ENCODE measurements at places on chromosomes 6 and 20. TPM values are rescaled to one million over a fixed set of nuclear protein-coding genes. Genes with fewer than 3 reads are reported as not detected.
A peak's percentile ranks its signal among the peaks of the same experiment; 100 is the strongest.

DNA sequence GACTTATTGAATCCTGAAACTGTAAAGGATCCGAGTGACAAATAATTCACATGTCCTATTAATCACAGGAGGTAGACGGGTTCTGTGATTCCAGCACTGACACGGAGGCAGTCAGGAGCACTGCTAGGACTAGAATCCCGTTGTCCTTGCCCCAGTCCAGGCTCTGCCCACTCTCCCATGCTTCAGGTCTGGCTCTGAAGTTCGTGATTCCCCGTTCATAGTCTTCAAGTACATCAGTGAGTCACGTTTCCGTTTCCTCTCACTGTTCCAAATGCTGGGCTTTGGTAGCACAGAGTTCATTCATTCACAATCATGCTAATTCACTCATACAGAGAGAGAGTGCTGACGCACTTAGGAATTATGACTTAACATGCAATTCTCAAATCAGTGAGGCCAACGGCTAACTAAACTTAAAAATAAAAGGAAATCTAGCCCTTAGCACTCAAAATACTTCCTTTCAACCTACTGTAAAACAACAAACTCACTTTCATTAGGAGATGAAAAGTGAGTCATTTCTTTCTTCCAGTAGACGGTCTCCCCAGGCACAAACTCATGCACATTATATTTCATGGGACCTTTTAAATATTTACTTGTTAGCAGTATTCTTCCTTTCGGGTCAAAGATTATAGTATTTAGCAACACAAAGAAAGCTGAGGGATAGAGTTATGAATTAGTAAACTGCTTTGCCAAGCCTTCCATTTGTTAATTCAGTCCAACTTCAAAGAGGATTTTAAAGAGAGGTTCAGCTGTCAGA, 94.0 kb upstream of the NHSL1 start:
- H3K27me3 ChIP-seq = no peaks in the 10 kb centered on the region
- H3K4me3 ChIP-seq = peak overlapping the region; percentile 51
- H3K27ac ChIP-seq = peak overlapping the region; percentile 96
- no peaks in the 10 kb centered on the region for H3K36me3 ChIP-seq
- peak; percentile 87 for DNase-seq
- H3K4me1 ChIP-seq = peaks cover 23% of the 10 kb centered on the region

- peaks cover 40% of the 10 kb centered on the region for H3K4me1 ChIP-seq
- DNase-seq = no peak
- peaks cover 6% of the 10 kb centered on the region for H3K36me3 ChIP-seq
- H3K27ac ChIP-seq = no peak overlapping the region
Measured at GRCh38 chr6:33324125-33324524, 6.6 kb upstream of the ZBTB22 start.

The EIF6 gene
- total RNA-seq = 292 TPM

DNA sequence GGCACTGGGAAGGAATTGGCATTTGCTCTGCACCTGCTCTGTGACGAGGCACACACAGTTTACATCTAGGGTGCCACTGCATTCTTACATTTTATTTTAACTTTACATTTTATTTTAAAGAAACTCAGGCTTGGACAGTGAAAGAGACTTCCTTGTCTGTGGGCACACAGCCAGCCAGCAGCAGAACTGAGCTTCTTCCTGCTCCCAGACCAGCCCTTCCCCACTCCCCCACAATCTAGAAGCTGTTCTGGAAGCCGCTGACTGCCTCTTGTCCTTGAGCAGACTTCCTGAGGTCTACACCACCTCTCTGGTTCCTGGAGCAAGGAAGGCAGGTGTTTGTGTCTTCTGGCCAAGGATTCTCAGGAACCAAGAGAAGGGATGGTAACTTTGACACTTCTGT, 27.9 kb upstream of the CD93 start:
- H3K36me3 ChIP-seq = no peaks in the 10 kb centered on the region
- H3K27ac ChIP-seq = no peak overlapping the region
- no peak for DNase-seq
- H3K27me3 ChIP-seq = 0 out of 2 replicates have a peak, but pooled peaks cover 7% of the 10 kb centered on the region

The FRS3 gene
- 3.9 TPM for total RNA-seq

The JPH2 gene
- 15.5 TPM for total RNA-seq

- no peak overlapping the region for H3K4me3 ChIP-seq
- peaks cover 7% of the 10 kb centered on the region for H3K4me1 ChIP-seq
- no peak overlapping the region for H3K27ac ChIP-seq
- H3K36me3 ChIP-seq = no peaks in the 10 kb centered on the region
- H3K27me3 ChIP-seq = no peaks in the 10 kb centered on the region
Measured at GRCh38 chr6:81847866-81848265, 95.4 kb upstream of the TENT5A start.
